ENCODE measurements at places on chromosomes 11 and 22.

DNA sequence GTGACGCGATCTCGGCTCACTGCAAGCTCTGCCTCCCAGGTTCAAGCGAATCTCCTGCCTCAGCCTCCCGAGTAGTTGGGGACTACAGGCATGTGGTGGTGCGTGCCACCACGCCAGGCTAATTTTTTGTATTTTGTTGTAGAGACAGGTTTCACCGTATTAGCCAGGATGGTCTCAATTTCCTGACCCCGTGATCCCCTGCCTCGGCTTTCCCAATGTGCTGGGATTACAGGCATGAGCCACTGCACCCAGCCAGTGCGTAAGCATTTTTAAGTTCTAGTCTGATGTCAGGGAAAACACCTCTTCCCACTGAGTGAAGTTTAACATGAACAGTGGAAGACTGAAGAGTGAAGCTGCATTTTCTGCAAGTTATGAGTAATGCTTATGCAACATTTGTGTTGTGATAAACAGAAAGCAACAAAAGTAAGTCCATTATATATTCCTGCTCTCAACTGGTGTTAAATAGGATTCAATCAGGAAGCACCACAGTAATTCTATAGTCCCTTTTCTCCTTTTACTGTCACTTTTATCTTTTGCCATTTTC lies 1219.8 kb upstream of the RAG2 start:
- DNase-seq = no peak

- DNase-seq = no peak
These were observed 45.6 kb upstream of the EHF start for GRCh38 chr11:34575261-34575660.

DNA sequence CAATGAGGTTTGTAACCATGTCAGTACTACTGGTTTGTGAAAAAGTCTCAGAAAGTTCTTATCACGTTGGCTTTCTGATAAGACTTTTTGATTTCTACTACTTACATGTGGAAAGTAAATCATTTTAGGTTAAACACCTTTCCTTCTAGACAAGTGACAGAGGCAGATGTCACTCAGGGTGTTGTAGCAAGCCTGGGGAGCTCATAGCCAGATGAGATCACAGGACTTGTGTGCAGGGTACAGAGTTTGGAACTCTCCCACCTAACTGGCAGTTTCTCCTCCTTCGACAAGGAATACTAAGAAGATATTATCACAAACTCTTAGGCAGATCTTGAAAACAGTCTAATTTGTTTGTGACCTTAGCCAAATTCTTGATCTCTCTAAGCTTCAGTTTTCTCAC lies 49.4 kb upstream of the PICALM start:
- DNase-seq = no peak

DNA sequence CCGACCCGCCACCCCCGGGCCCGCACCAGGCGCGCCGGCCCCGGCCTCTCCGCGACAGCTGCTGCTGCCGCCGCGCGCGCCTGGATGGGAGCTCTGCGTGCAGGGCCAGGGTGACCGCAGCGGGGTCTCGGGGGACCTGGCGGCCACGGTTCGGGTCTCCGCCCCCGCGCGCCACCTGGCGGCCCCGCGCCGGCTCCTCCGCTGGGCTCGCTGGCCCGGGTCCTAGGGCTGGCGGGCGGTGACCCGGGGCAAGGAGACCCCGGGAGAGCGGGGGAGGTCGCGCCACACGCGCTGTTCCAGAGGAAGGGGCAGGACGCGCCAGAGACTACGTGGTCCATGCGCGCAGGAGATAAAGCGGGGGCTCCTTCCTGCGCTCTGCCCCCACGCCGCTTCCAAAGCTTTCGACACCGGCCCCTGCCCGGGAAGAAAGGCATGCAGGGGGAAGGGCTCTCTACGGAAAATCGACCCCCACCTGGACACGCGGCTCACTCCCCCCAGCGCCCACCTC lies 562 bp downstream of the SHANK2 start:
- DNase-seq = no peak

DNA sequence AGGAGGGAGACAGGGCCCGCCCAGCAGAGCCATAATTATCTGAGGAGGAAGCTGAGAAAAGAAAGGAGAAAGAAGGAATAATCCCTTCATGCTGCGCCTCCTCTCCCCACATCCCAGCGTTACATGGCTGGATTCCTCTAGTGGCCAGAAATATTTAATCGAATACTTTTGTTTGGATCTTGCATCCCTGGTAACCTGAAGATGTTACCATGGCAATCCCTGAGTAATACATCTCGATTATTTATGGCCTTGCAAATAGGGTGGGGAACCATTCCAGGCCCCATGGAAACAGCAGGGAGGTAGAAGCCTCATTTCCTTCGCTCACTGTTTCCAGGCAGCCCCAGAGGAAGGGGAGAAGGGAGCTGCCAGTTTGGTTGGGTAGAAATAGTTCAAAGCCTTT lies 357.7 kb downstream of the BUD13 start:
- DNase-seq = peak; percentile 77

DNA sequence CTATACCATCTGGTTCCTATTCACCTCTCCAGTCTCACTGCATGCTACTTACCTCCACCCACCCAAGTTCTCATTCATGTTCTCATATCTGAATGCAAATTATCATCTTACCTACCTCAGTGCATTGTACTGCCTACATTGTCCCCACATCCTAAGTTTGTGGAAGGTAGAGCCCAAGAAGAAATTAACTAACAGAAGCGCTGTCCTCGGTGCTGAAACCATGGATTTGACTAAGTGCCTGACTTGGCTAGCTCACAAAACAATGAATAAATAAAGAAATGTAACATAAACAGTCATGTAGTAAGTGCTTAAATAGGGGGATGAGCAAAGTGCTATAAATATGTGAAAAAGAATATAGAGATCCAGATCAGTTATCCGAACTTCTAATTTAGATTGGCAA lies 63.2 kb downstream of the GRIA4 start:
- DNase-seq = peak; percentile 61

DNA sequence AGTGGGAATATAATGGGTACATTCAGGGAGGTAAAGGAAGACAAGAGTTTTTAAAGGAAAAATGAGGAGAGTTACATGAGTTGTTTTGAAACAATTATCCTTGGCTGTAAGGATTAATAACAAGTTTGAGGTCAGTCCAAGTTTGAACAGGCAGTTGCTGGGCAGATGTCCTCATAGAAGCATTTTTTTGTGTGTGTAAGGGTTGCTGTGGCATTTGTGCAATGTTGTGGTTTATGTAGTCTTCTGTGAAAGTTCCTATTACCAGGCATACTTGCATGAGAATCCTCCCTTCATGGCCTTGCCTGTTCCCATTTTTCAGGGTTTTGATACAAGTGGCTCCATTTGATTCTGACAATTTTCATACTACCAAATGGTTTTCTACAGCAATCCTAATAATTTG lies 400.2 kb downstream of the KCNA4 start:
- DNase-seq = peak; percentile 42

DNA sequence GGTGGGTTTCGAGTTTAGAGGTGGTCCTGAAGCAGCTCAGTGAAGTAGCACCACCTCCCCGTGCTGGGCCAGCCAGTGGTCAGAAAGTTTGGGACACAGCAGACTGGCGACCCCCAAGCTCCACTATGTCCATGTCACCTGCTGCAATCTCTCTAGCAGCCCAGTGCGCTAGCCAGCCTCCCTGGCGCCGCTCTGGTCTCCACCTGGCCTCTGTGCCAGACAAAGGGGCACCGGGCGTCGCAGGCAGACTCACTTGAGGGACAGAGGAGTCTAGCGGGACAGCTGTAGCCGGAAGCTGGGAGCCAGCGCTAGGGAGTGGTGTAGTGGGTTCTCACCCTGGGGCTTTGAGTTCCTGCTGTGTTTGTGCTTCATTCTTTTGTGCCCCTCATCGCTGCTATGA lies 25.5 kb downstream of the MYBPC3 start:
- DNase-seq = no peak

- DNase-seq = no peak
These were observed 599 bp upstream of the PPP2R1B start for GRCh38 chr11:111766834-111767142.

GRCh38 chr11:36407356-36407755 lies 102.7 kb downstream of the TRAF6 start:
- no peak for DNase-seq

- DNase-seq = peak; percentile 3
These were observed 85.8 kb downstream of the EFCAB6 start for GRCh38 chr22:43726322-43726721.

DNA sequence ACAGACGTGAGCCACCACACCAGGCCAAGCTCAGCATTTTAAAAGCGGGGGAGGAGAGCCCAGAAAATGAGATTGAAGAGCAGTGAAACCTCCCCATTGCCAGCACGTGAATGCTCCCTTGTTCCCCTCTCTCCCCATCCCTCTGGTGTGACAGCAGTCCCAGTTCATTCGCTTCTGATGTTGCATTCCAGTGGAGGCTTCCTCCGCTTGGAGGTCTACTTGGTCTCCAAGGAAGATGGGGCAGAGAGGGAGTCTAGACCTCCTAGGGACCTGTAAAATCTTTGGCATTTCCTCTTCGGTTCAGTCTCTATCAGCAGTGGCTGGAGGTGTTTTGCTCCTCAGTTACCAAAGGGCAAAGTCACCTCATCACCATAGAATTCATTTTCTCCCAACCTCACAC lies 30.2 kb upstream of the EP300 start:
- peak; percentile 7 for DNase-seq

DNA sequence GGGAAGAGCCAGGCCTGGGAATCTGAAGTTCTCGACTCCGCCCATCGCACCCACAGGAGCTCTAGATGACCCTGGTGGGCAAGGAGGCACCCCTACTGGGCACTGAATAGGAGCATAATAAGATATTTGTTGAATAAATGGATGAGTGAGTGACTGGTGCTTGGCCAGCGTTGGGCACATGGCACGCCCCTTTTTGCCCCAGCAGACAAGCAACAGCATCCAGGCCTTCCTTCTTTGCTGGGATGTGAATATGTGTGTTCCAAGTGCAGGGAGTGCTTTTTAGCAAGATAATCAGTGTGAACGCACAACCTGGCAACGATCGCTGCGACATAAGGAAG lies 443 bp upstream of the CELF1 start:
- no peak for DNase-seq

DNA sequence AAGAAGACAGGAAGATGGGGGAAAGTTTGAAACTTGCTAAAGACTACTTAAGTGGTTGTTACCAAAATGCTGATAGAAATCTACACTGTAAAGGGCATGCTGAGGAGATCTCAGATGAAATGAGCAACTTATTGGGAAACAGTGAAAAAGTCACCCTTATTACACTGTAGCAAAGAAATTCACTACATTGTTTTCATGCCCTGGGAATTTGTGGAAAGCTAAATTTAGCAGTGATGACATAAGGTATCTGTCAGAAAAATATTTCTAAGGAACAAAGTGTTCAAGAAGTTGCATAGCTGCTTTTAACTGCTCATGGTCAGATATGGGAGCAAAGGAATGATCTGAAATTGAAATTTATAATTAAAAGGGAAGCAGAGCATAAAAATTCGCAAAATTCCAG lies 702.4 kb upstream of the LRRC4C start:
- peak; percentile 86 for DNase-seq

DNA sequence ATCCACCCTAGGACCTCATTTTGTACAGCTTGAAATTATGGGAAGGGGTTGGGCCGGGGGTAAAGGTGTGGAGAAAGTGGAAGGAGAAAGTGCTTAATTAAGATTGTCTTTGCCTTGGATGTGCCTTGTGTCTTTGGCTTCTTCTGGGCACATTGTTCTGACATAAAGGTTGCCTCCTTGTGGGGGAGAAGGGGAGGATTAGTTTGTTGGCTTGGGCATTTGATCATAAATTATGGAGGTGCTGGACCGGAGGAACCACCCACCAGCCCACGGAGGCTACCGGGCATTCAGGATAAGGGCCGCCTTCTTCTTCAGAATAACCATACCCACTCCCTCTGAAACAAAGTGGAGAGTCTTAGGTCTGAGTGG lies 1.3 kb downstream of the PAFAH1B2 start:
- DNase-seq = peak; percentile 41
